ENCODE measurements at places on chromosomes 12 and 14.

DNA sequence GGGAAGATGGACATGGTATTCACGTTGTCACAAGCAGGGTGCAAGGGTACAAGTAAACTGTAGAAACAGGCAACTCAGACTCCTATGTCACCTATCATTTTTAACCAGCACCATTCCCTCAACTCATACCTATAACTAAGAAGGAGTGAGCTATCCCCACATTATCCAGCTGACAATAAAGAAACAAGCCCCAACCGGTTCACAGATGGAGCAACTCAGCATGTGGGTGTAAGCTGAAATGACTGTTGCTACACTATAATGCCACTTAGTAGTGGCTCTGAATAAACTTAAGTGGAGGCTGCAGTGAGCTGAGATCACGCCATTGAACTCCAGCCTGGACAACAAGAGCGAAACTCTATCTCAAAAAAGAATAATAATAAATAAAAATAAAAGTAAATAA lies 829.5 kb upstream of the MDGA2 start:
- no peak for DNase-seq

GRCh38 chr12:93741659-93742109 lies 64.5 kb downstream of the CRADD start:
- no peak for DNase-seq

- DNase-seq = no peak
Measured at GRCh38 chr12:97246368-97246767, 216.2 kb upstream of the RMST start.

DNA sequence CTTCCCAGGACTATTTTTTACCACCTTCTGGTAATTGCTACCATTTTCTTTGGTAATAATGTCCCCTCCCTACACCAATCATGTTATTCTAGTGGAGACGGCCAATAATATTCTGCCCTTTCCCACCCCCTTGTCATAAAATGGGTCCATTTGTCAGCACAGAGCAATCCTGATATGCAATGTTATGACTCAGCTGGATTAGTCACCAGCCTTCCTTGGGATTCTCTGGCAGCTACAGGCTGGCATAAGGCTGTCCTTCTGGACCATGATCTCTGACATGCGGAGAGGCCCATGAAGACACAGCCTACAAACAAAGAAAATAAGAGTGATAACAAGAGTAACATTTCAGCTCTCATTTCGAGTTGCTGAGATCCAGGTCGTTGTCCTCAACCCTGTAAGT lies 222.0 kb upstream of the CPNE8 start:
- DNase-seq = no peak

GRCh38 chr12:1691123-1692007 lies 495 bp downstream of the ADIPOR2 start:
- DNase-seq = no peak

DNA sequence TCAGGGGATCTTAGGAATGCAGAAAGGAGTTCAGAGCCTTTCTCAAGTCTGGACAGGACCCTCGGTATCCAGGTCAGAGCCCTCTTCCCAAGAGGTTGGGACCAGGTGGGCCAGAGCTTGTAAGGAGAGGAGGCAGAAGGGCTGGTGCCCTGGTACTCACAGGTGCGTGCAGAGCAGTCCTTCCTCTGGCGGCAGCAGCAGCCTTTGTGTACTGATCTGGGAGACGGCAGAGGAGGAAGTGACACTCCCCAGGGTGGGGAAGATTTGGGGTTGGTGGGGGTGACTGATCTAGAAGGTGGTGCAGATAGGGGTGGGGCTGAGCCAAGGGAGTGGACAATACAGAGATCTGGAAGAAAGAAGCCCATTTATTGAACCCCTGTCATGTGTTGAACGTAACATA lies at the start of gene ITGB7:
Gene ITGB7, minus strand, starts transcription at position 210 of the 400 bp plus-strand sequence. CDS start 6,808 bp downstream, outside the sequence.
- DNase-seq = peak; percentile 70

DNA sequence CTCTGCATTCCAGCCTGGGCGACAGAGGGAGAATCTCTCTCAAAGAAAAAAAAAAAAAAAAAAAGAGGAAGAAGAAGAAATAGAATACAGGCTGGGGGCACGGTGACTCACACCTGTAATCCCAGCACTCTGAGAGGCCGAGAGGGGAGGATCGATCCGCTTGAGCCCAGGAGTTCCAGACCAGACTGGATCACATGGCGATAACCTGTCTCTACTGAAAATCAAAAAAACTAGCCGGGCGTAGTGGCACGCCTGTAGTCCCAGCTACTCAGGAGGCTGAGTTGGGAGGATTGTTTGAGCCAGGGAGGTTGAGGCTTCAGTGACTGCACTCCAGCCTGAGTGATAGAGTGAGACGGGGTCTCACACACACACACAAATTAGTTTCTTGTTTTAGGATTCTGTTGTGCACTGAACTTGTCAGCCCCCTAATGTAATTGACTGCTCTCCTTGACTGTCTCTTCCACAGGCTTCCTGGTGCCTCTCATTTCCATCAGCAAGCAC lies 963 bp upstream of the TINF2 start:
- DNase-seq = peak; percentile 84

- DNase-seq = no peak
Measured at GRCh38 chr14:93200553-93200952, 6.3 kb downstream of the GON7 start.

DNA sequence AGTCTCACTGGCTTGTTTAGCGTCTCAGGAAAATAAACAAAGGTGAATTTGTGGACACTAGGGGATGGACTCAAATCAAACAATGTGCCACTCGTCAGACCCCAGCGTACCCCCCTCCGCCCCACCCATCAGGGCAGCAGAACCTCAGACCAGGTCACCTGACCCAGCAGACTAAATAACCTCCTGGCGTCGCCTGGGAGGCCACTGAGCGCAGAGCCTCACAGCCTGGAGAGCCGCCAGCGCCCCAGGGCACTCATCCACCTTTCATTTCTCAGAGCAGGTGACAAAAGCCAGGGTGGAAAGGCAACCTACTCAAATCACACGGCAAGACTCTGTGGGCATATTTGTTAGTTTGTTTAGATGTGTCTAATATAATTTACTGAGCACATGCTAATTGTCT lies 100.9 kb downstream of the DICER1 start:
- no peak for DNase-seq

DNA sequence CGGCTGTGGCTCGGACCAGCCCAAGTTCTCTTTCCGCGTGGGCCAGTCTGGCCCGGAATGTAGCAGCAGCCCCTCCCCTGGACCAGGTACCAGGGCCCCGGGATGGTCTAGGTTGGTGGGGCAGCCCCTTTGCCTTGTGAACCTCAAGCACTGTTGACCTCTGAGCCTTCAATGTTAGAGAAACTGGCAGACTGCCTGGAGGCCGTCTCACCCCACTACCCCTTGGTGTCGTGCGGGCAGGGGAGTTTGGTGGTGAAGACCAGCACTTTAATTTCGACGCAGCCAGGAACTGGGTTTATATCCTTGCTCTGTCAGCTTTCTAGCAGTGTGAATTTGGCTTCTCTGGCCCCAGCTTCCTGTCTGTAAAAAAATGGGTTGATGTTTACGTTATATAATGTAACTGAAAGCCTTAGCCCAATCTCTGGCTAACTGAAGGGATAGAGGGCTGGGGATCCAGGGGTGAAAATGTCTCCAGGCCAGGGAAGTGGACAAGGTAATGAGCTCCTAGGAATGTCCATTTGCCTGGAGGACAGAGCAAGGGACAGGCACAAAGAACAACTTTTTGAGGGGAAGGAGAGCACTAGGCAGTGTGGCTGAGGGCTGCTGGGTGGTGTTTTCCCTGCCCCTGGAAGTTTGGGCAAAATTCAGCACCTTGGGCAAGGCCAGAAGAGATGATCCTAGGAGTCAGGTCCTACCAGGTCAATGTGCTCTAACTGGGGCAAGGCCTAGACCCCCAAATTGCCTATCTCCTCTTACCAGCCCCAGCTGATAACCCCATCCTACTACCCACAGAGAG lies 11.4 kb downstream of the MCRS1 start:
- no peak for DNase-seq

DNA sequence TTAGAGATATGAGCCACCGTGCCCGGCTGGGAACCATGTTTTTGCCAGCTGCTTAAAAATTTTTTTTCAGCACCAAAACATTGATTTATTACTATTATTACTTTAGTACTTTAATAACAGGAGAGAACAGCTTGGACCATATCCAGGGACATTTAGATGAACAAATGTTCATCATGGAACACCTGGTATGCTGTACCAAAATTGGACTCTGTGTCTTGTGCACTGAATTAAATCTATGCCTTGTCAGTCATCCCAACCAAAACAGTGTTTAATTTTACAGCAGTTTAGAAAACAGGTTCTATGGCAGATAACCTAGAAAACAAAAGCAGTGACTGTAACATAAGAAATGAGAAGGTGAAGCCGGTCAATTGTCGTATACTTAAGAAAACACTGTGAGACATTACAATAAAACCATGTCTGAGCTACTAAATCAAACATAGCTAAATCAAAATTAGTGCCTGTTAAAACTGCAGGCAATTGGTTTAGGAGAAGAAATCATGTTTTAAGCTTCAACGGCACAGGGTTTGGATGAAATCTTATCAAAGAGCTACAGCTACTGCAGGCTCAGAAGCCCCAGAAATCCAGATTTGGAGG lies 58.2 kb upstream of the PYGL start:
- no peak for DNase-seq

- no peak for DNase-seq
Measured at GRCh38 chr12:106816231-106816630, 41.7 kb downstream of the RIC8B start.

DNA sequence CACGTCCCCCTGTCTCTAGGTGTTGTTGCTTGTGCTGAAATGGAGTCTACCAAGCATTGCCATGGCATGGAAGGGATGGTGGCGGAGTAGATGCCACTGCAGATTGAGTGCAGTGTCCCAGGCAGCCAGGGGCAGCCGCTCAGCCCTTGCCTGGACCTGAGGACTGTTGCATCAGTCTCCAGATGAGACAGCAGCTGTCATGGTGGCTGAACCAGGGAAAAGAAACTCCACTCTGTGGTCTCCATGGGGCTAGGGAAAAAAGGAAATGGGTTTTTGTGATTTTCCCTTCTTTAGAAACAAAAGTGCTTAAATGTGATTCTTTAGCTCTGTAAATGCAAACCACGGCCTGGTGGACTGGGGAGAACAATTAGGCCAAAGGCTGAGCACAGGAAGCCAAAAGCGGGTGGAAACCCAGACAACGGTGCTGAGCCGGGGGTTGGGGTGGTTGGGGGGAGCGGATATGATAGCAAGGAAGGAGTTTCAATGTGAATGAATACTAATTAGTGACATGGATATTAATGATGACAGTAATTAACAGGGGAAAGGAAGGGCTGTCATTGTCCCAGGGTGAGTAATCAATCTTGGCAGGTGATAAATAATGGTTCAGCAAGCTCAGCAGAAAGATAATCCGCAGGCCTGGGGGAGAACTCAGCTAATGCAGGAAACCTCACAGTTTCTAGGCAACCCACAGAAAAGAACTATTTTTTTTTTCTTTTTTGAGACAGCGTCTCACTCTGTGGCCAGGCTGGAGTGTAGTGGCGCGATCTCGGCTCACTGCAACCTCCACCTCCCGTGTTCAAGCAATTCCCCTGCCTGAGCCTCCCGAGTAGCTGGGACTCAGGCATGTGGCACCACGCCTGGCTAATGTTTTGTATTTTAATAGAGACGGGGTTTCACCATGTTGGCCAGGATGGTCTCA lies 442.6 kb downstream of the DPF3 start:
- no peak for DNase-seq

GRCh38 chr12:66251049-66251448 lies 51.2 kb upstream of the HELB start:
- no peak for DNase-seq

DNA sequence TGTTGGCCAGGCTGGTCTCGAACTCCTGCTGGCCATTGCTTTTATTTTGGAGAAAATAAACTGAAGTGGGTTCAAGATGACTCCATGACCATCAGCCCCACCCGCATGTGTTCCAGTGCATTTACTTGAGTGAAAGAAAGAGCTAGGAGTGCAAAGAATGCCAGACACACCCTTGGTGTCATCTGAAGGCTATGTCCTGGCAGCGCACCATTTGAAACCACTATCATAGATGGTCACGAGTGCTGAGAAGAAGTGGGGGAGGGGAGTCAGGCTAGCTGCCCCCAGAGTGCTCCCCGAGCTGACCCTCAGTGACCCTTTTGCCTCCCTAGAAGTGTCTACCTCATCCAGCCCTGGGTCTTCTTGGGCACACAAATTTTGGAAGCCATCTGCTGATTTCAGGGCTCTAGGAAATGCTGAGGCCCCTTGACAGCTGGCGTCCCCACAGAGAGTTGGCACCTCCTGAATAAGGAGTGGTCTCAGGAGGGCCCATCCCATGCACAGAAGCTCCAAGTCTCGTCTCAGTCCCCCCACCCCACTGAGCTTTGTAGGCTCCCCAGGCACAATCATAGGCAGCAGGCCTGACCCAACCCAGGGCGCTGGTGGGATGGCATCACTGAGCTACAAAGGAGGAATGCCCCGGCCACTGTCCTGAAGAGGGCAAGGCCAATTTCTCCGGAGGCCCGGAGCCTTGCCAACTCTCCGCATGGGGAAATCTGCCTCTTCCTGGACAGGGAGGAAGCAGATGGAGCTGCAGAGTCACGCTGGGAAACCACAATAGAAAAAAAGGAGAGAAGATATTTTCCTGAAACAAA lies 28.0 kb downstream of the PXN start:
- peak; percentile 79 for DNase-seq

DNA sequence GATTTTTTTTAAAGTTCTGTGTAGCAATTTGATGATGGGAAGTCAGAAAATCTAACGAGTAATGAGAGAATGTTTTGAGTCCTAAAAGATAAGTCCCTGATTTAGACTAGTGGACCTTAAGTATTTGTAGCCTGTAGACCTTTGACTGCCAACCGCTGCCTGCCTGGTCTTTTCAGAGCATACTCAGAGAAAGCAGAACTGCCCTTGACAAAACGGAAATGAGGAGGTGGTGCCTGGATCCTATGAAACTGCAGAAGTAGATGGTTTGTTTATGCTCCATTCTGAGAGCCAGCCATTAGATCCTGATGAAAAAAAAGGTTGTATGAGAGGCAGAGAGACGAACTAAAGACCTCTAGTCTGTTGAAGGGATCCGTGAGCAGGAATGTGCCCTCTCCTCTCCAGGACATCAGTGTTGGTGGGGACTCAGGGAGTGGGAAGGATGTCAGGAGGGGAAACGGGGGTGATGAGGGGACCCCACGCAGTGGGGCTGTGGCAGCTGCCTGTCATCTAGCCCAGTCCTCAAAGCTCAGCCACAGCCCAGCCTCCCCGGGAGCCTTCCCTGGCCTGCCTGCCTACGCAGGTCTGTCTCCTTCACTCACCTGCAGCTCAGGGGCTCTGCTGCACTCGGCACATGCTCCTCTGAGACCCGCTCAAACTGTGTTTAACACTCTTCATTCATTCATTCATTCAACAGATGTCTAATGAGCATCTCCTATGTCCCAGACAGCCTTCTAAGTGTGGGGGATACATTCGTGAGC lies 447.5 kb downstream of the AACS start:
- DNase-seq = no peak

GRCh38 chr12:70853326-70853725 lies 67.2 kb downstream of the PTPRR start:
- DNase-seq = no peak
